ENCODE measurements at places on chromosomes 2 and 18. TPM values are rescaled to one million over a fixed set of nuclear protein-coding genes. Genes with fewer than 3 reads are reported as not detected.
A peak's percentile ranks its signal among the peaks of the same experiment; 100 is the strongest.

DNA sequence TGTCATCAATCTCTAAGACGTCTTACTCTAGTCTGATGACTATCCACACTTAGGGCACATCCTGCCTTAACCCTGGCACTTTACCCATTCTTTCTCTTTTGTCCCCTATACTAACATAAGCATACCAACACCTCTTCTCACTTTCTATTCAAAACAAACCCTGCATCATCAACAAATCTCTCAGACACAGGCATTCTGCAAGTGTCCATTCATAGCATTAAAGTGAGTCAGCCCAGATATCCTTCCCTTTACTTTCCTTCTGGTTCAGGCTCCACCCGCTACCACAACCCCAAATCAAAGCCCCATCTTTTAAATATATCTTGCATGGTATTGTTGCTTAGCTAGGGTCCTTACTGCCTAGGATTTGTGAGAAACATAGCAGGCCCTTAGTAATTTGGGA is 3.8 kb downstream of the GRB14 start:
- H3K27ac ChIP-seq: no peak overlapping the region
- no peak for DNase-seq
- no peaks in the 10 kb centered on the region for H3K4me1 ChIP-seq

DNA sequence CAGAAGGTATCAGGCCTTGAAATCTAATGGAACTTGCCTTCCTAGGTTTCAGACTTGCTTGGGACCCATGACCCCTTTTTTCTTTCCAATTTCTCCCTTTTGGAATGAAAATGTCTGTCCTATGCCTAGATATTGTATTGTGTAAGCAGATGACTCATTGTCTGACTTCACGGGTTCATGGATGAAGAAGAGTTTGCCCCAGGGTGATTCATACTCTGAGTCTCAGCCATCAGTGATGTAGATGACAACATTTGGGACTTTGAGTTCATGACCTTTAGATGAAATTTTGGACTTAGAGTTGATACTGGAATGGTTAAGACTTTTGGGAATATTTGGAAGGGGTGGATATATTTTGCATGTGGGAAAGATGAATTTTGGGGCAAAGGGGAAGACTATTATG is 11.2 kb upstream of the SCYGR5 start:
- no peak overlapping the region for H3K4me3 ChIP-seq
- H3K27ac ChIP-seq: no peak overlapping the region
- DNase-seq: no peak
- H3K4me1 ChIP-seq: no peaks in the 10 kb centered on the region
- H3K27me3 ChIP-seq: no peaks in the 10 kb centered on the region

FBXO41 gene
- total RNA-seq: 2.4 TPM

GRCh38 chr2:80252294-80252986 is 52.1 kb downstream of the LRRTM1 start:
- no peaks in the 10 kb centered on the region for H3K36me3 ChIP-seq
- no peak overlapping the region for H3K4me3 ChIP-seq
- H3K4me1 ChIP-seq: no peaks in the 10 kb centered on the region
- no peaks in the 10 kb centered on the region for H3K27me3 ChIP-seq

- no peak overlapping the region for H3K27ac ChIP-seq
- DNase-seq: no peak
- H3K4me3 ChIP-seq: no peak overlapping the region
- H3K36me3 ChIP-seq: no peaks in the 10 kb centered on the region
- no peaks in the 10 kb centered on the region for H3K4me1 ChIP-seq
Measured at GRCh38 chr2:167681234-167682015, 566.0 kb downstream of the STK39 start.

GRCh38 chr2:69241664-69242514 is 145.1 kb downstream of the GFPT1 start:
- no peak overlapping the region for H3K4me3 ChIP-seq
- DNase-seq: no peak
- no peaks in the 10 kb centered on the region for H3K27me3 ChIP-seq
- no peak overlapping the region for H3K27ac ChIP-seq

DNA sequence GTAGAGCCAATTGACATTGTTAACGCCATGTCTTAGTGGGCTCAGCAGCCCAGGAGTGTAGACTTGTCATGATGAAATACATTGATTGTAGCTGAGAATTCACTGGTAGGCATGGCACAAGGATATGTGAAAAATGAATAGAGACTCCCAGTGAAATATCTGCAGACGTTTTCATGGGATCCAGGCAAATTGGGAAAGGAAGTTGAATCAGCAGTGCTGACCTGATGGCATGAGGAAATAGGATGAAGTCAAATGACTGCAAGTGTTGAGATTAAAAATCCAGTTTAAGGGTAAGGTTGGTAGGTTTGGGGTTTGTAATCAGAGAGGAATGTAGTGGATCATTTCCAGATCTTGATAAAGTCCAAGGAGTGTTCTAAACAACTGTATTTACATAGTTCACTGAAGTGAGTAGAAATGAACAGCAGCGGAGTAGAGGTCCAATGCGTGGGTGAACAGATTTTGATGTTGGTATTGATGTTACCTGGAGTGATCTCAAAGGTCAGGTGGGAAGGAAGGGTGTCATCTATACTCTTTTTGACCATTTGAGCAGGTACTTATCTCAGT is 24.6 kb downstream of the INSIG2 start:
- H3K4me3 ChIP-seq: no peak overlapping the region
- no peak for DNase-seq
- peak overlapping the region; percentile 35 for H3K27ac ChIP-seq
- H3K27me3 ChIP-seq: no peaks in the 10 kb centered on the region
- peaks cover 13% of the 10 kb centered on the region for H3K36me3 ChIP-seq
- H3K4me1 ChIP-seq: peaks cover 2% of the 10 kb centered on the region

DNA sequence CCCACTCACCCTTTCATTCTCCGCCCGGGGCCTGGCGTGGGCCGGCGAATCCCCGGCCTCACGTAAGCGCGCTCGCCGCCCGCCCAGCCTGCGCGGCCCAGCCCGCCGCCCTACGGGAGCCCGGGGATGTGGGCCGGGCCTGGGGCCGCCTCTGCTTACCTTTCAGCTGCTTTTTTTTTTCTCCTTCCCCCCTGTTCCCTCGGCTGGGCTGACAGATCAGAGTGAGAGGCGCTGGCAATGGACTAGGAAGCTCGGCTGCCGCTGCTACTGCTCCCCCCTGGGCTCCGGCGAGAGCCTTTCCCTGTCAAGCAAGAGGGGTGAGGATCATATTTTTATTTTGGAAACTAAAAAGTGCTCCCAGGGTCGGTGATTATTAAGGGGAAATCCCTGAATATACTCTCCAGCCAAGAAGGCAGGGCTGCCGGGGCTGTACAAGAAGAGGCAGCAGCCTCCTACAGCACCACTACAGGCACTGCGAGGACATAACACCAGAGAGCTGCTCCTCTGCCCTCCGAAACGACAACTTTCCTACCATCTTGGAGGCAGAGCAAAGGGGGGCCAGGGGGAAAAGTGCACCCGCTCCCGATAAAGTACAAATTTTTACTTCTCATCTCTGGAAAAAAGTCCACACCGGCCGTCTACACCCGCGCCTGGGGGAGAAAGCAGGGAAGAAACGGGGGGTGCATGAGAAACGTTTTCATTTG is at the start of gene INO80D:
Gene INO80D, minus strand, starts transcription at position 433 of the 704 bp plus-strand sequence. CDS start 23,158 bp downstream, outside the sequence.
- peaks cover 12% of the 10 kb centered on the region for H3K36me3 ChIP-seq
- peaks cover 15% of the 10 kb centered on the region for H3K4me1 ChIP-seq
- H3K4me3 ChIP-seq: peak within 1 kb of the TSS; percentile 80
- H3K27me3 ChIP-seq: no peaks in the 10 kb centered on the region
- H3K27ac ChIP-seq: peak within 1 kb of the TSS; percentile 99
- peak; percentile 92 for DNase-seq

DNA sequence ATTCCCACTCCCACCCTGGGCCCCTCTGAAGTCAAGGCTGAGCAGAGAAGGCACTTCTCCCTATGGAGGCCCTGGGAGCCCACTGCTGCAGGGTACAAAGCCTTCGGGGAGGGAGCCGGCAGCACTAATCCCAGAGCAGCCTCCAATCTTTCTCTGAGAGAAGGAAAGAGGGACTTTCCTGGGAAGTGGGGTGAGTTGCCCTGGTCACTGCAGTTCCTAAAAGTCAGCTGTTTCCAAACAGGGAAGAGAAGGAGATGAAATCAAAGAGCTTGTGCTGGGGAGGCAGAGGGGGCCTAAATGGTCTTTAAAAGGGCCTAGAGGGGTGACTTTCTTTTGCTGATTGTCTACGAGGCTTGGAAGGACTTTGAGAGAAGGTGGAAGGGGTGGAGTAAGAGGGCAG is 264.7 kb downstream of the TNS1 start:
- H3K27ac ChIP-seq: no peak overlapping the region
- DNase-seq: no peak
- H3K27me3 ChIP-seq: no peaks in the 10 kb centered on the region
- no peaks in the 10 kb centered on the region for H3K36me3 ChIP-seq
